ENCODE measurements at places on chromosomes 2 and 18.
A peak's percentile ranks its signal among the peaks of the same experiment; 100 is the strongest.

DNA sequence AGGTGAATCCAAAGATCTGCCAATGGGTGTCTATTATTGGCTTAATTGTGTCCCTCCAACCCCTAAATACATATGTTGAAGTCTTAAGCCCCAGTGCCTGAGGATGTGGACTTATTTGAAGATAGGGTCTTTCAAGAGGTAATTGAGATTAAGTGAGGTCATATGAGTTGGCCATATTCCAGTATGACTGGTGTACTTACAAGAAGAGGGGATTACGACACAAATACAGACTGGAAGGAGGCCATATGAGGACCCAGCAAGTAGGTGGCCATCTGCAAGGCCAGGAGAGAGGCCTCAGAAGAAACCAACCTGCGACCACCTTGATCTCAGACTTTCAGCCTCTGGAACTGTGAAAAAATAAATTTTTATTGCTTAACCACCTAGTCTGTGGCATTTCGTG is 121.1 kb upstream of the FN1 start:
- no peak for DNase-seq
- H3K4me3 ChIP-seq, result no peak overlapping the region
- no peaks in the 10 kb centered on the region for H3K36me3 ChIP-seq
- H3K27ac ChIP-seq, result no peak overlapping the region
- H3K4me1 ChIP-seq, result no peaks in the 10 kb centered on the region
- no peaks in the 10 kb centered on the region for H3K27me3 ChIP-seq

- DNase-seq, result no peak
- no peaks in the 10 kb centered on the region for H3K4me1 ChIP-seq
- H3K4me3 ChIP-seq, result no peak overlapping the region
- no peaks in the 10 kb centered on the region for H3K36me3 ChIP-seq
Measured at GRCh38 chr18:12774982-12775381, 72.1 kb downstream of the PSMG2 start.

GRCh38 chr2:25982273-25982967 is at the start of gene KIF3C:
Gene KIF3C, minus strand, starts transcription at chr2:25982497. Its CDS starts 580 bp downstream, at chr2:25981917.
- no peaks in the 10 kb centered on the region for H3K27me3 ChIP-seq
- peak; percentile 88 for DNase-seq
- no peaks in the 10 kb centered on the region for H3K36me3 ChIP-seq
- H3K4me3 ChIP-seq, result peak within 1 kb of the TSS; percentile 60
- H3K4me1 ChIP-seq, result no peaks in the 10 kb centered on the region
- no peak within 1 kb of the TSS for H3K27ac ChIP-seq

DNA sequence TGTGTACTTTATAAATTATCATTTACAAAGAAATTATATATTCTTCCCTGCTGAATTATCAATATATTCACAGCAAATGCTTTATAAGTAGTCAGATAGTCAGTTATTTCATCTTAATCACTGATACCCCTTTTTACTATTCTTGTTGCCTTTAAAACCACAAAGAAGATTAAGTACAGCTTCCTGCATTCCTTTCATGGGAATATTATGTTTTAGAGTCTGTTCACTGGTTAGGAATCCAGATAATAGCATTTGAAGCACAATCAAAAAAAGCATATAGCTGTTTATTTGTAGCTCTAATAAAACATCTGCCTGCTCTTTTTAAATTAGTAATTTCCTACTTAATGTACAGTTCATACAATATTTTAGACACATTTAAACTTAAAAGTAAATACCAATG is 508.9 kb downstream of the FBXO15 start:
- no peaks in the 10 kb centered on the region for H3K4me1 ChIP-seq
- H3K36me3 ChIP-seq, result no peaks in the 10 kb centered on the region
- no peak overlapping the region for H3K27ac ChIP-seq
- H3K4me3 ChIP-seq, result no peak overlapping the region
- H3K27me3 ChIP-seq, result no peaks in the 10 kb centered on the region

GRCh38 chr2:205158404-205158803 is 523.9 kb upstream of the NRP2 start:
- H3K4me1 ChIP-seq, result no peaks in the 10 kb centered on the region
- peaks cover 2% of the 10 kb centered on the region for H3K36me3 ChIP-seq
- no peak overlapping the region for H3K27ac ChIP-seq

DNA sequence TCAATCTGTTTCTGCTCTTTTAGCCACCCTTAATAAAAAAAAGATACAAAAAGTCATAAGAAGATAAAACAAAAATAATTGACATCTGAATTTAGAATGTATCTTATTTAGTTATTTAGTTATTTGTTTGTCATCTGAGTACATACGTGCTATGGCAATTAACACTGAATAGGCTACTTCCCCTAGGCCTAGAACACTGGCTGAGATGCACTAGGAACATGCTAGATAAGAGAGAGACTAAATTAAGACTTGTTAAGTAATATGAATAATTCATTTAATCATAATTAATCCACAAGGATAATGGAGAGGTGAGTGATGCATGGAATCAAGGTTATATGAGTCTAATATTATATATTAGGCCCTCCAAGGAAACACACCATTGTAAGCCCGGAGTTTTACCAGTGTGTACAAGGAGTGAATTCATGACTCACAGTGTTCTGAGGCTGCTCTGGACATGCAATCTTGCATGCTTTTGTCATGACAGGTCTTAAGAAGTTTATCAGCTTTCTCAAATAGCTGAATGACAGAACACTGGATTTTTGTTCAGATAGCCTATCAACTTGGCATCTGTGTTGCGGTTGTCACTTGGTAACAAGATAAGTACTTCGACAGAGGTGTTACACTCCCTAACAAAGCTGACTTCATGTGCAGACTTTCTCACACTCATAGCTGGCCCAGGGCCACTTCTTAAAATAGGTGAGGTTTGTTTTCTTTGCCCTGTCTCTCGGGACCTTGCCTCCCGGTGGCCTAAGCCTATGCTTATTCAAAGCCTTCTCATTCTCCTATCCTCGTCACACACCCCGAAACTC is 5.0 kb upstream of the SERPINB2 start:
- H3K4me3 ChIP-seq, result no peak overlapping the region
- H3K27ac ChIP-seq, result no peak overlapping the region
